ENCODE measurements at places on chromosomes 1 and 21. TPM values are rescaled to one million over a fixed set of nuclear protein-coding genes. Genes with fewer than 3 reads are reported as not detected.
A peak's percentile ranks its signal among the peaks of the same experiment; 100 is the strongest.

Gene MTARC1
- total RNA-seq = 6.1 TPM

Gene FAM151A
- total RNA-seq = not detected

Gene DNAJC6
- 4.6 TPM for total RNA-seq

DNA sequence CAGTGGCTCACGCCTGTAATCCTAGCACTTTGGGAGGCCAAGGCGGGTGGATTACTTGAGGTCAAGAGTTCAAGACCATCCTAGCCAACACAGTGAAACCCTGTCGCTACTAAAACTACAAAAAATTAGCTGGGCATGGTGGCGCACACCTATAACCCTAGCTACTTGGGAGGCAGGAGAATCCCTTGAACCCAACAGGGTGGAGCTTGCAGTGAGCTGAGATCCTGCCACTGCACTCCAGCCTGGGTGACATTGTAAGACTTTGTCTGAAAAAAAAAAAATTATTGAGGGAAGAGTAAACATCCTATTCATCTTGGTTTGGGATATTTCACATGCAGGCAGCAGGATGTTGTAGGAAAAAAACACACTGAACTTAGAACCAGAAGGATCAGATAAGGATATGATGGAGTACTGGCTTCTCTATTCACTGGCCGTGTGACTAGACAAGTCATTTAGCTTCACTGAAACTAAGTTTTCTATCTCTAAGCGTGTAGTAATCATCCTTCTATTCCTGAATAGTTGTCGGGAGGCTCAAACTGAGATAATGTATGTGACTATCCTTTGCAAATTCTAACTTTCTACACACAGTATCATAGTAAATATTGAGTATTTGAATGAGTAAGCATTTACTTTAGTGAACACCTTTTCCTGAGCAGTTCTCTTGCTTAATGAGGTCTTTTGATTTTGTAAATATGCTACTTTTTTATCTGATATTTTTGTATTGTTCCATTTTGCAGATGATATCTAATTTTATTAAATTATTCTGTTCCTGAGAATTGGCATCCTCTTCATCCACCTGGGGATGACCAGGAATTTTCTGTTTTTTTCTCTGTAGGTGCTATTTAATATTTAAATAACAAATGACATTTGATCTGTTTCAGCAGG, 18.2 kb downstream of the CAP1 start:
- H3K27me3 ChIP-seq = no peaks in the 10 kb centered on the region
- peaks cover 34% of the 10 kb centered on the region for H3K4me1 ChIP-seq
- DNase-seq = no peak

DNA sequence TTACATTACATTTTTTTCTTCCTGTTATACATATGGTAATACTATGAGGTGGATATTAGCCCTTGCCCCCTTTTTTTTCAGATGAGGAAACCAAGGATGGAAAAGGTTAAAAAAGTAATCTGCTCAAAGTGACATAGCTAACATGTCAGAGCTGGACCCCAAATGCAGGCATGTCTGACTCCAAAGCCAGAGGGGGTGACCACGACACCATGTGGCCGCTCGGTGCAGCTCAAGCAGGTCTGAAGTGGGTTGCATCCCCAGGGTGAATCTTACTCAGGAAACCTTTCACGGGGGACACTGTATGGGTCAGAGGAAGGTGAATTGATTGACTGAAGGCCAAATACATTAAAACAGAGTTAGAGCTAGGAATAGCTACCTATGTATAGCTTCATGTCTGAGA, 34.8 kb downstream of the CD34 start:
- DNase-seq = no peak
- H3K4me1 ChIP-seq = no peaks in the 10 kb centered on the region
- no peaks in the 10 kb centered on the region for H3K36me3 ChIP-seq
- no peak overlapping the region for H3K4me3 ChIP-seq

DNA sequence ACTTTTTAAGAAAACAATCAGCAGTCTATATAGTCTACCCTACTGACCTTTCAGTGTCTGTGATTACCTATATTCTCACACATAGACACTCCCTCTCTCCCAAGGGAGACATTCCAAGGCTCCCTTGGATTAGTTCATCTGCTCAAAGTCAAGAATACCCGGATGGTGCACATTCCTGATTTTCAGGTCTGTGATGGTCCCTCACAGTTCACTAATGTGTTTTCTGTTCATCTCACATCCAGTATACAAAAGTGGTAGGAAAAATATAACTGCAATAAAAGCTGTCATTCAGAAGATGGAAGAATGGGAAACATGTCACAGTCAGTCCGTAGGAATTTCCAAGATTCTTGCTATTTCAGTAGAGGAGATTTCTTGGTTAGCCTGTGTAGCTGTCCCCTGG, 224.1 kb upstream of the CACYBP start:
- H3K4me3 ChIP-seq = no peak overlapping the region
- H3K27ac ChIP-seq = no peak overlapping the region
- H3K36me3 ChIP-seq = no peaks in the 10 kb centered on the region
- no peaks in the 10 kb centered on the region for H3K27me3 ChIP-seq
- no peaks in the 10 kb centered on the region for H3K4me1 ChIP-seq

- H3K36me3 ChIP-seq = no peaks in the 10 kb centered on the region
- H3K4me1 ChIP-seq = peaks cover 98% of the 10 kb centered on the region
- peak; percentile 94 for DNase-seq
- H3K4me3 ChIP-seq = no peak overlapping the region
- no peaks in the 10 kb centered on the region for H3K27me3 ChIP-seq
These were observed 45.7 kb downstream of the ATP2B4 start for GRCh38 chr1:203672346-203672745.

GRCh38 chr1:174764191-174764590, 235.6 kb upstream of the CACYBP start:
- no peaks in the 10 kb centered on the region for H3K4me1 ChIP-seq
- no peaks in the 10 kb centered on the region for H3K36me3 ChIP-seq
- H3K27ac ChIP-seq = no peak overlapping the region

DNA sequence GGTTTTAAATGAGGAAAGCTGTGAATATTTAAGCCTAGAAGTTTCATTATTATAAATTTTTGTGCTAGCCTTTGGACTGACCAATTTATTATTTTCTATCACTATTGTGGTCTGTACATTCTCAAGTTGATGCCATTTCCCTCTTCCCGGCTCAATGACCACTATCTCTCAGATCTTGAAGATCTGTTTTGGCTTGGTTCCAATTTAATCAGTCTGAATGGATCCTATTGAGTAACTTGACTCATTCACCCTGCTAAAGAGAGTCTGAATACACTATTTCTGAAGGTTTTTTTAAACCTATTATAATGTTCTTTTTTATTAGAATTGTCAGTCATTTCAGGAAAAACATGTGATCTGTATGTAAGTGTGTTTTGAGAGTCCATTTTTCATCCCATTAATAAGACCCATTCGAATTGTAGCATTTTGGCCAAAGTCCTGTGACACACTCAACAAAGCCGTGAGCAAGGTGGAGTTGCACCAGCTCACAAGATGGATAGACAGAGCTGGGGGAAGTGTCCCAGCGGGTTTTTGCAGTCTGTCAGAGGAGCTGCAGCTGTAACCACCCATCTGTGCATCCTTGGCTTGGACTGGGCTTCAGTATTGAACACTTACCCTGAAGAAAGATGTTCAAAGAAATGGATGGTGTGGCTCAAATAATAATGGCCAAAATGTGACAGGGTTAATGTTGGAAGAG, 145.6 kb downstream of the NFIA start:
- H3K27ac ChIP-seq = peak overlapping the region; percentile 52
- H3K4me1 ChIP-seq = peaks cover 55% of the 10 kb centered on the region
- H3K36me3 ChIP-seq = no peaks in the 10 kb centered on the region
- no peak overlapping the region for H3K4me3 ChIP-seq

- no peaks in the 10 kb centered on the region for H3K36me3 ChIP-seq
- H3K4me3 ChIP-seq = no peak overlapping the region
- no peaks in the 10 kb centered on the region for H3K27me3 ChIP-seq
- no peak for DNase-seq
- no peak overlapping the region for H3K27ac ChIP-seq
These were observed 273.8 kb downstream of the FAM72C start for GRCh38 chr1:143698016-143698415.

DNA sequence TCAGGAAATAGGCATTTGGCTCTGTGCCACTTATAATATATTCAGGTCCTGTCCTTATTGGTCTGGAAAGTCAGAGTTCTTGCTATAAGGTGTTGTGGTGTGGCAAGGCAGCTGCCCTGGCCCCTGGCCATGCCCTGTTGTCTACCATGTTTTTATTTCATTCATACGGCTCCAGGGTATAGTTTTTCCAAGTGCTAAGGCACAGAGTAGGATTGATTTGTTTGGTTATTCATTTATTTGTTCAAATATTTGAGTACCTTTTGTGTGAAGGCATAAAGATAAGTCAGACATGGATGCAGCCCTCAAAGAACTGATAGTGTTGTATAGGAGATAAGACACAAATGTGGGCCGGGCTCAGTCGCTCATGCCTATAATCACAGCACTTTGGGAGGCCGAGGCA, 10.1 kb downstream of the ZBTB8B start:
- H3K4me3 ChIP-seq = no peak overlapping the region
- DNase-seq = no peak
- no peaks in the 10 kb centered on the region for H3K36me3 ChIP-seq
- H3K27ac ChIP-seq = no peak overlapping the region
- no peaks in the 10 kb centered on the region for H3K27me3 ChIP-seq
- H3K4me1 ChIP-seq = no peaks in the 10 kb centered on the region

- no peak overlapping the region for H3K27ac ChIP-seq
- H3K27me3 ChIP-seq = no peaks in the 10 kb centered on the region
- H3K4me1 ChIP-seq = peaks cover 5% of the 10 kb centered on the region
- H3K4me3 ChIP-seq = no peak overlapping the region
- H3K36me3 ChIP-seq = no peaks in the 10 kb centered on the region
These were observed 156.9 kb downstream of the LRRC40 start for GRCh38 chr1:70048336-70049094.

GRCh38 chr21:14116080-14116481, 94.7 kb downstream of the LIPI start:
- H3K4me3 ChIP-seq = no peak overlapping the region
- no peak overlapping the region for H3K27ac ChIP-seq
- H3K36me3 ChIP-seq = no peaks in the 10 kb centered on the region
- DNase-seq = no peak
- no peaks in the 10 kb centered on the region for H3K4me1 ChIP-seq
- no peaks in the 10 kb centered on the region for H3K27me3 ChIP-seq

DNA sequence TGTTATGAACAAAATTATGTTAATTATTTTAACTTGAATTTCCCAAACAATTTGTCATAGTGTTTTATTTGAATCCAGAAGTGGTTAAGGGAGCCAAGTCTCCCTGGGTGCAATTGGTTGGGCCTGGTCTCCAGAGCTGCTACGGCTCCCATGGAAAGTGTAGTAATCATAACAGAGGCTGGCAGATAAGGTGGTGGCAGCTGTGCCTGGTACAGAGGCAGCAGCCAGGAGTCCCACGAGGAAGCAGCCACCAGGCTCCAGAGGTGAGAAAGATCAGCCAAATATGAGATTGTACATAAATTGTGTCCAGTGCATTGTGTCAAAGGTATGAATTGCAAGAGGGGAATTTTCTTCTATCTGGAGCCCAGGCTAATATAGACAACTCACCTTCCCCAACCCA, 368.9 kb upstream of the PTBP2 start:
- no peaks in the 10 kb centered on the region for H3K27me3 ChIP-seq
- peaks cover 3% of the 10 kb centered on the region for H3K4me1 ChIP-seq
- no peaks in the 10 kb centered on the region for H3K36me3 ChIP-seq
- no peak for DNase-seq
- H3K4me3 ChIP-seq = no peak overlapping the region
- H3K27ac ChIP-seq = no peak overlapping the region

- no peaks in the 10 kb centered on the region for H3K36me3 ChIP-seq
- H3K4me3 ChIP-seq = no peak overlapping the region
- no peak overlapping the region for H3K27ac ChIP-seq
These were observed 22.4 kb upstream of the EPS15 start for GRCh38 chr1:51541313-51542050.

DNA sequence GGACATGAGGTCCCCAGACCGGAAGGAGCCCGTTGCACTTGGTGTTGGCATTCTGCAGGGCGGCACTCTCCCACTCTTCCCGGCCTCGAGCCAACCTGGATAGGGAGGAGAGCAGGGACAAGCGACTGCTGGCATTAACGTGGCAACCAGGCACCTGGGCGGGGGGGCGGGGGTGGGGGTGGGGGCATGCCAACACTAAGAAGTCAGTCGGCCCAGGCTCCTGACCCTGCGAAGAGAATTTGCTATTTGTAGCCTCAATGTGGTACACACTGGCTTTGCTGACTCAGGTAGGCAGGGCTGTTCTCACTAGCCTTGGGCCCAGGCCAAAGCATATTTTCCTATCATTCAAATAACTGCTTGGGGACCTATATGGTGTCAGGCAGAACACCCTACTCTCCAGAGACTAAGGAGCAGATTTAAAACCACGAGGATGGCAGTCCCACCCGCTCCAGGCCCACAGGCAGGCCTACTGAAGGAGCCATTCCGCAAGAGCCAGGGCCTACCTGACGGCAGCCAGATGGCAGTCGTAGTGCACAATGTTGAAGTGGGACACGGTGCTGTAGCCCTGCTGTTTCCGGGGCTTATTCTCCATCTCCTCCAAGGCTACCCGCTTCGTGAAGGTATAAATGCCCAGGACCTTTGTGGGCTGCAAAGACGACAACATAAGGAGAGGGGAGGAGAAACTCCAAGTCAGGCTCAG, 123.7 kb downstream of the UBR4 start:
- peaks cover 91% of the 10 kb centered on the region for H3K36me3 ChIP-seq
- no peak overlapping the region for H3K4me3 ChIP-seq
- no peak overlapping the region for H3K27ac ChIP-seq
- no peak for DNase-seq

DNA sequence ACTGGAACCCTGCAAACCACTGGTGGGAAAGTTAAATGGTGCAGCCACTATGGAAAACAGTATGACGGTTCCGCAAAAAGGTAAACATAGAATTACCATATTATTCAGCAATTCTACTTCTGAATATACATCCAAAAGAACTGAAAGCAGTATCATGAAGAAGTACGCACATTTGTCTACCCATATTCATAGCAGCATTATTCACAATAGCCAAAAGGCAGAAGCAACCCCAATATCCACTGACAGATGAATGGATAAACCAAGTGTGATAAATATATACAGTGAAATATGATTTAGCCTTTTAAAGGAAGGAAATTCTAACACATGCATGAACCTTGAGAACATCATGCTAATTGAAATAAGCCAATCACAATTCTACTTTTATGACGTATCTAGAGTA, 39.6 kb downstream of the DAB1 start:
- H3K4me3 ChIP-seq = no peak overlapping the region
- H3K27ac ChIP-seq = no peak overlapping the region
- H3K36me3 ChIP-seq = no peaks in the 10 kb centered on the region

GRCh38 chr1:54275349-54275748, 75.4 kb downstream of the MRPL37 start:
- H3K27ac ChIP-seq = peak overlapping the region; percentile 88
- peaks cover 5% of the 10 kb centered on the region for H3K36me3 ChIP-seq
- no peaks in the 10 kb centered on the region for H3K27me3 ChIP-seq
- H3K4me1 ChIP-seq = peaks cover 95% of the 10 kb centered on the region
